ENCODE measurements at places on chromosomes 11 and 22. TPM values are rescaled to one million over a fixed set of nuclear protein-coding genes. Genes with fewer than 3 reads are reported as not detected.

CDCA5 gene
- not detected for total RNA-seq

SAMM50 gene
- total RNA-seq, result 31.5 TPM

TMPRSS13 gene
- total RNA-seq, result 0.50 TPM

MMP3 gene
- total RNA-seq, result not detected

RANGAP1 gene
- total RNA-seq, result 49.8 TPM

MMP7 gene
- 34.2 TPM for total RNA-seq

MAPK8IP1 gene
- 7.4 TPM for total RNA-seq

NARS2 gene
- total RNA-seq, result 20.3 TPM

GRCh38 chr11:14255238-14255534 is 103.8 kb downstream of the RRAS2 start:
- DNase-seq, result no peak

DNA sequence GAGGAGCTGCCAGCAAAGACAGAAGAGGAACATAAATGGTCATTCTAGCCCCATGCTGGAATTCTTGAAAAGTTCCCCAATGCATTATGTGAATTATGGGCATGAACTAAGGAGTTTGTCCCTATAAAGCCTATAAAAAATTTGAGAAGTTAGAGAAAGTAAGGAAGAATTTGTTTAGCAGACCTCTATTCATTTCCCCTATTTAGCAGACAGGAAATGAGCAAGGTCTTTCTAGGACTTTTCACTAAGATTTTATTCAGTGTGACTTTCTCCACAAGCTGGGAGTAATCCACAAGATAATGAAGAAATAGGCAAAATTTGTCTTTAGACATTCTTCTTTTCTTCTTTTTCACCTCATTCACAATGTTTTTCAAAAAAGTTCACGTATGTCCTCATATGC is 20.0 kb downstream of the PRRG4 start:
- DNase-seq, result no peak

GRCh38 chr22:45516923-45517675 is 14.4 kb downstream of the FBLN1 start:
- DNase-seq, result no peak

DNA sequence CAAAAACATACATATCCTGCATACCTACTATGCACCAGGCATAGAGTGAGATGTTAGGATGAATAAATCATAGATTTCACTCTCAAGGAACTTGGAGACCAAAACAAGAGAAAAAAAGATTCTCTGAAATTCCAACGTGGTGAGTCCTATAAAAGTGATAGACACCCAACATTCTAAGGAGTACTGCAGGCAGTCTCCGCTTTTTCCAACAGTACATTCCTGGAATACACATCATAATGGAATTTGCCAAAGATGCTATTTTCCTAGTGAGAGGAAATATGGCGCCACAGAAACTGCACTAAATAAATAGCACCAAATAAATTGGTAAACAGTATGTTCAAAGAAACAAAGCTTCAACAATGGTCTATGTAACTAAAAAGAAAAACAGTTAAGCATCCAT is 6.0 kb downstream of the TMEM123 start:
- DNase-seq, result no peak

GRCh38 chr11:131632971-131633370 is 262.6 kb downstream of the NTM start:
- DNase-seq, result no peak

- DNase-seq, result no peak
Measured at GRCh38 chr22:28589102-28589750, 90.4 kb downstream of the TTC28 start.

GRCh38 chr11:3022982-3023381 is 30.9 kb upstream of the NAP1L4 start:
- DNase-seq, result no peak

DNA sequence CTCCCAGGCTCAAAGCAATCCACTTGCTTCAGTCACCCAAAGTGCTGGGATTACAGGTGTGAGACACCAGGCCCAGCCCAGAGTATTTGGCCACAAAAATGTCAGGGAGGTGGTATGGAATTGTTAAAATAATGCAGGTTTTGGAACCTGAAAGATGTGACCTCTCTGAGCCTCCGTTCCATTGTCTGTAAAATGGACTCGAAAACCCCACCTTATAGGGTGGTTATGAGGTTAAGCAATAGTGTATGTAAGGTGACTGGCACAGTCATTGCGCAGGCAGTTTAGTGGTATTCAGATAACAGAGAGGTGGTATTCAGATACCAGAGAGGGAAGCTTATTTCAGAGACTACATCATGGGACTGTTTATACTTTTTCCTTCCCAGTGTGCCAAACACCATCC is 52.5 kb upstream of the PRSS23 start:
- DNase-seq, result no peak

- no peak for DNase-seq
Measured at GRCh38 chr11:1271002-1271401, 38.4 kb downstream of the TOLLIP start.

DNA sequence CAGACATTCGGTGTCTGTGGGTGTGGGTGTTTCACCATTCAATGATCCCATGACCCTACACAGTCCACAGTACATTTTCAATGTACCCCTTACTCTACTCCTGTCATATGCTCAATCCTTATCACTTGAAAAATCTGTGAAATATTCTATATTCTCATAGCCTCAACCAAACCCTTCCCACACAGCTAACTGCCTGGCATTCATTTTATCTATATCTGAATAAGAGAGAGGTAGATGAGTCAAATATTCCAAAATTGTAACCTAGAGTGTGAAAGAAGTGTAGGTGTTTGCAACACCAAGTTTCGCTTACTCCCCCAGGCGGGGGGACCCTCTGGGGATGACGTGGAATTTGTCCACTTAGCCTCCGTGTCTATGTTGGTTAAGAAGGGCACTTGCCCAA is 354.8 kb downstream of the ETS1 start:
- DNase-seq, result no peak

DNA sequence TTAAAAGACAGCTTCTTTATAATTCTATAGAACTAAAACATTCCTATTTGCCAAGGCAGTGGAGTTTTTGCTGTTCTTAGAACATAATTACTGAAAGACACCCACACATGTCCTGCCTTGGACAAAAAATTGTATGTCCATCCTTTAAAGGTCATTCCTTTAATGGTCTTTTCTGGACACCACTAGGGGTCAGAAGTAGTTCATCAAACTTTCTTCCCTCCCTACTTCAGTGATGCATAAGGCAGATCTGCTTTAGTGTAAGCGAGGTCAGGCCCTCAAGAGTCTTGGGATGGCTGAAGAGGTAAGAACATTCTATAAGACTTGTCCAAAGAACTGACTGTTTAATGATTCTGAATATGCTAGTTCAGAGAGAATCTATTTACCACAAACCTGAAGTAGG is 4.3 kb upstream of the OR51V1 start:
- DNase-seq, result no peak

DNA sequence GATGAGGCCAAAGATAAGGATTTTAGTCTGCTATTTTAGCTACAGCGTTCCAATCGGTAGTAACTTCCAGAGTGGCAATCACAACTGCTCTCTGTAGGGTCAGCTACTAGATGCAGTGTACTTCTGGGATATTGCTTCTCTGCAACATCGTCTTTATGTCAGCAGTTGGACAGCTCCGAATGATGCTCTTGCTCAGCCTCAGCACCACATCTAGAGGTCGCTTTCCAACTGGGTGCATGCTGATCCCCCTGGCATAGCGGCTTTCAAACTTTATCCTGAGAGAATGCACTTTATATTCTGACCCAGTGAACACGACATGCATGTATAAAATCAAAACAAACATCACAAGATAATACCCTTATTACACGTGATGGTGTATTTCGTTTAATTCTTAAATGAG is 219.6 kb downstream of the C11orf87 start:
- no peak for DNase-seq

DNA sequence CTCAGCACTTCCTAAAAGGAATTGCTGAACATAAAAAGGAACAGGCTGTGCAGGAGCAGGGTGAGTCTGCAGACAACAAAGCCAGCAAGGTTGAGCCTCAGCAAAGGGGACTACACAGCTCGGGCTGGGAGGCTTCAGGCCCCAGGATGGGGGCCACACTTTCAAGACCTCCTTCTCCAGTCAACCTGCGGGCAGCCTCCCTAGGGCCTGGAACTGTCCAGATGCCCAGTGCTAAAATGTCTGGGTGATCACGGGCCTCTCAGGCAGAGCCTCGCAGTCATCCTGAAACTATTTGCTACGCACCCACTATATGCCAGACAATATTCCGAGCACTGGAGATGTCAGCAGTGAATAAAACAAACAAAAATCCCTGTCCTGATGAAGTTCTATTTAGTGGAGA is 3.9 kb upstream of the NEFH start:
- DNase-seq, result no peak

GRCh38 chr11:76628408-76628947 is 42.1 kb downstream of the LRRC32 start:
- DNase-seq, result no peak

- no peak for DNase-seq
Measured at GRCh38 chr11:1401656-1402221, 12.0 kb downstream of the BRSK2 start.

DNA sequence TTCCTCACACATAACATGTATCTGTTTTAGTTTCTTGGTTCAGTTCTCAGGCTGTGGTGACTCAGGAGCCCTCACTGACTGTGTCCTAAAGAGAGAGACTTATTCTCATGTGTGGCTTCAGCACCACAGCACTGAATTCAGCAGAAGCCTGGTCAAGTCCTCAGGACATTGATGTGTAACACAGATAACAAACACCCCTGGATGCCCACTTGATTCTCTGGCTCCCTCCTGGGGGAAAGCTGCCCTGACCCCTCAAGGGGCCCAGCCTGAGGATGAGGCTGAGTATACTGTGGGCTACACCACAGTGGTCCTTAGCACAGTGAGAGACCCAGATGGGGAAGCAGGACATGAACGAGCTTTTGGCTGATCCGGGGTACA is 87.2 kb upstream of the VPREB1 start:
- no peak for DNase-seq

DNA sequence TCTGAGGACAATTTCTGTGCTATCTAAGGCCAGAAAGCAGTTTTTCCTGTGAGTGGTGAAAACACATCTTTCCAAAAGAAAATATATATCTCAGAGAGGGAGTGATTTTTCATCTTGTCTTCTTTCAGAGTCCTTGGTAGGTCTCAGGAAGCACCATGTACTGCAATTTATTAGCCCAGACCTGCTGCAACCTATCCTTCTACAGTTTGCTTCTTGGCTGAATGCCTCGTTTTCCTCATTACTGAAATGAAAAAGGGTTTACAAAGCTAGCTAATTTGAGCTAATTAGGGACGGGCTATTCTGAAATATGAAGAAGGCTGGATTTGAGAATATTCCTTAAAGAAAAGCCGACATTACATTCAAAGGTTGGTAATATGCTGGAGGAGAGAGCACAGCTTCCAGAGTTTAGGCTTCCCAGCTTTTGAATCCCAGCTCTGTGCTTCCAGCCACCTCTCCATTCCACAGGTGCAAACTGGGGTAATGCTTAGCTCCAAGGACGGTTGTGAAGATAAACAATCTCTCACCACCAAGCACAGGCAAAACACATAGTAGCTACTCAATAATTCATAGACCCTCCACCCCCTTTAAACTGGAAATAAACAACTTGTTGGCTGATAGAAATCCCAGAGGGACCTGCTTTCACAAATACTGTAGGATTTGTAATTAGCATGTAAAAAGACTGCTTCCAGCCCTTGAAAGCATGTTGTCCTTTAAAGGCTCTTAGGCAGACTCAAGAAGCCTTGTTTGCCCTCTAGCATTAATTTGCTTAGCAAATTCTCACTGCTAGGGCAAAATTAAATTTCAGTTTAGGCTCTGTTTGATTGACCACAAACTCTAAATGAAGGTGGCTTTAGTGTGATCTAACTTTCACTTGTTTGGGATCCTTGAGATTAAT is 24.5 kb upstream of the SESN3 start:
- no peak for DNase-seq

DNA sequence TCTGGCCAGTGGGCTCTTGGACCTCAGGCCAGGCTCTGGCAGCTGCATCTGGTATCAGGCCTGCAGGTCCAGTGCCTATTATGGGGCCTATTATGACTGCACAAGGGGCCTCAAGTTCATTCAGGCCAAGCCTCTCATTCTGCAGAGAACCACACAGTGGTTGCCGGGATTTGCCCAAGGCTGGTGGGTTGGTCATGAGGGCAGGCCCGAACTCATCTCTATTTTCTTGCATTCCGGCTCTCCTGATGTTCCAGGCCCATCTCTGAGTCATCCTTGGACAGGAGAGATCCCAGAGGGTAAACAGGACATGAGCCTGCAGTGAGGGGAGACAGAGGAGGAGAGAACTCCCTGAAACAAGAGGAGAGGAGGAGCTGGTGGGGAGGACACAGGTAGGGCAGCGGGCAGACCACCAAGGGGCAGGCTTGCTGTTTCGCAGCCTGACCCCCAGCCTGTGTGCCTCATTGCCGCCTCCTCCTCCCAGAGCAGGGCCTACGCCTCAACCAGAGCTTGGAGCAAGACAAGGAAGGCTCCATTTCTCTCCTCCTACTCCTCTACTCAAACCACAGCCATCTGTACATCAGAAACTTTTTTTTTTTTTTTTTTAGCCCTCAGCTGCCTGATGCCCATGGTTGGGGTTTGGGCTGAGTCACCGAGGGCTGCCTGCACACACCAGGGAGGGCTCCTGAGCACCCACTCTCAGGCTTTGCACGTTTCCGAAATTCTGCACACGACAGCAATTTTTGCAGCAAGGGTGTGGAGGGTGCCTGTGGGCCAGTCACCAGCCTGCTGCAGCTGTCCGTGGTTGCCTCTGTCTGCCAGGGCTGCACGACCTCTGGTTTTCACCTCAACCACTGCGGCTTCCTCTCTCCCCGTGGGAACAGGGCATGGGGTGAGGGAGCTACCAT is 12.7 kb upstream of the TREH start:
- DNase-seq, result no peak

DNA sequence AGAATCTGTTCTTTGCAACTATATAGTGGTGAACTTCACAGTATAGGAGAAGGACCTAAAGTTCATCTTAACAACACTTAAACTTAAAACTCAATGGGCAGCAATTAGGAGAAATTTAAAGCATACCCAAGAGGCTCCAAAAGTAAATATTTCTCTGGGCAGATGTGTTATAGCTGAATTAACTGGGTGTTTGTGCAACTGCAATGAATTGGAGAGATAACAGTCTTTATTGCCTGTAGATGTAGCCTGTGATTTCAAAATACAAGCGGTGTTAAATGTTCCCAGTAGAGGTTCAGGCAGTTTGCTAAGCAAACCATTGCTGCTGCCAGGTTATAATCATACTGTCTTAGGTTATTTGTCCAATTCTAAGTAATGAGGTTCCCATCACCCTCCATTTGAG is 294.1 kb upstream of the MTNR1B start:
- DNase-seq, result no peak

DNA sequence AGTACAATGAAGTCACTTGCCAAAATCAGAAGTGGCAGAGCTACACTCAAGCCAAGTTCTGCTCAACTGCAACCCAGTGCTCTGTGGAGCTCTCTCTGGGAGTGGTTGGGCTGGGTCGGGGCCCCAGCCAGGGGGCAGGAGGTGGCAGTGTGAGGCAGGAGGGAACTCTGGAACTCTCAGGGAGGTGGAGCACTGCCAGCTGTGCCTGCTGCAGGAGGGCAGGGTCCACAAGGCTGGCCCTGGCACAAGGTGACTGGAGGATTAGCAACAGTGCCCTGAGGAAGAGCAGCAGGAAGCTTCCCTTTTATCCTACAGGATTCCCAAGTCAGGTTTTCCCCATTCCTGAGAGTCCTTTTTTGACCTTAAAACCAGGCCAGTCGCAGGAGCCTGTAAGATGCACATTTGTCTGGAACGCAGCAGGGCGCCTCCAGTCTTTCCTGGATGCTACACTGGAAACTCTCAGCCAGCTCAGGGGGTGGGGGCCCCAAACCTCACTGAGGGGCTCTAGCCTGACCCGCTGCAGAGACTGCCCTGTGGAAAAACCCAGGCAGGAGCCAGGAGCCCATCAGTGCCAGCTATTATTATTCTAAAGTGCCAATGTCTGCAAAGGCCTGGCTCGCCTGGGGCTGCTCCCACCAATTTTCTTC is 31.8 kb downstream of the DKK3 start:
- no peak for DNase-seq

GRCh38 chr11:57781529-57781943 is 19.9 kb downstream of the CTNND1 start:
- DNase-seq, result no peak

Measured in omental fat pad (tissue), 4 donors.